Activated CD8-positive, alpha-beta T cell treated with anti-CD3 and anti-CD28 coated beads, Interleukin-2, amount 10 ng/mL, durations not matched to agents 7 days and 5 days (primary cell): ENCODE measurements at places on chromosomes 6 and 20.

- DNase-seq: peak; percentile 69
Measured at GRCh38 chr6:24933868-24934401, 1.8 kb downstream of the RIPOR2 start.

DNA sequence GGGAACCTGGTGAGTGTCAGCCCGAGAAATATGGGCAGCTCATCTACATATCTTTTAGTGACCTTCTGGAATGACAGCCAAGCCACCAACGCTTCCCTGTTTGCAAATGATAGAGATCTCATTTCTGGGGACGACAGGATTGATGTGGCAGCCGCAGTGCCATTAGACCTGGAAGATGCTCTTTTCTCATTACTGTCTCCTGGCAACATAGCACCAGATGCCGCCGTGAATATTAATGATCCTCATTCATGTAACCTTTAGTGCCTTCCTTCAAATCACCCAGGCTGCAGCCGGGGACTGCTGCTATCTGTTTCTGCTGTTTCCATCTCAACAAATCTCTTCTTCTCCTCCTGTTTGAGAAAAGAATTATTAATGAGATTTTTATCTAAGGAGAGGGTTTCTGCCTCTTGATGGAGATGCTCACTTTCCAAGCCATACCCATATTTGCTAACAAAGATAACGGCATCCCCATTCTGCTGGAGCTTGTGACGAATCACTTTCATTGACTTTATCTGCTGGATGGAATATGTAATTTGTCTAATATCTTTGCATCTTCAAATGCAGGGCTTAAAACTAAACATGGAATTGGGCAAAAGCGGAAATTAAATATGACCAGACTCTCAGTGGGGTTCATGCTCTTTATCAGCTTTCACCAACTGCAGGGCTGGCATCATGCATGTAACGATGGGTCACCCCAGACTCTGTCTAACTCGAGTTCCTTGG lies 74.8 kb upstream of the KIF16B start:
- no peak for DNase-seq

GRCh38 chr6:33384581-33385020 lies 7.0 kb upstream of the KIFC1 start:
- no peak for DNase-seq

GRCh38 chr6:31864818-31865204 lies 2.2 kb upstream of the NEU1 start:
- no peak for DNase-seq

GRCh38 chr20:58550275-58551059 lies 35.3 kb upstream of the APCDD1L start:
- no peak for DNase-seq

GRCh38 chr20:33415948-33416347 lies 14.6 kb upstream of the CDK5RAP1 start:
- DNase-seq: peak; percentile 27

DNA sequence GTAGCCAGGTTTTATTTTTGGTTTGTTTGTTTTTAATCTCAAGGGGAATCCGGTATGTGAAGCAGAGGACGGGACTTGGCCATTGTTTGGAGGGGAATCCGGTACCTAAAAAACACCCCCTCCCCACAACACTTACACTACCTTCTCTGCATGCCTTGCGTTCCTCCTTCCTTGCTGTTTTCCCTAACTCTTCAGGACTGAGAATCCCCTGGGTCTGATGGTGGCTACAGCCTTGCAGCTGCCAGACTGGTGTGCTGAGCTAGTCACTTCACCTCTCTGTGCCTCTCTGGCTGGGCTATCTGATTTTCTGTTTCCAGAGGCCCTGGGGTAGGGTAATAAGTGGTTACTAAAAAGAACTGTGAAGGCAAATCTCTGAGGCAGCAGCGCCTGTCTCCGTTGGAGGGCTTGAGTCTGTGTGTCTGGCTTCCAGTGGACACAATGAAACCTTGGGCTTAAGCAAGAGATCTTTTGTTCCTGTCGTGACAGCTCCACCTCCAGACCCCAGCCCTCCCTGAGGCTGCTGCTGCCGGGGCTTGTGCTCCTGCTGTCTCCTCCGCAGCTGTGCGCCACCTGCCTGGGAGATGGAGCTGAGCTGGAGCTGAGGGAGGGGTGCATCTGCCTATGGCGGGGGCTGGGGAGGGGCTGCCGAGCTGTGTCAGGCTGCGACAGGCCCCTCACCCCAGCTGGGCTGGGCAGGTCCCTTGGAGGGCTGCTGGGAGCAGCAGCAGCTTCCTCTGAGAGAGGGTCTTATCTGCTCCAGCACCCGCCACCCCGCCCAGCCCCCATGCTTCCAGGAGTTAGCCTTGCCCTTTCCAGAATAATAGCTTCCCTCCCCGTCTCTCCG lies 65.8 kb upstream of the CCDC167 start:
- no peak for DNase-seq

DNA sequence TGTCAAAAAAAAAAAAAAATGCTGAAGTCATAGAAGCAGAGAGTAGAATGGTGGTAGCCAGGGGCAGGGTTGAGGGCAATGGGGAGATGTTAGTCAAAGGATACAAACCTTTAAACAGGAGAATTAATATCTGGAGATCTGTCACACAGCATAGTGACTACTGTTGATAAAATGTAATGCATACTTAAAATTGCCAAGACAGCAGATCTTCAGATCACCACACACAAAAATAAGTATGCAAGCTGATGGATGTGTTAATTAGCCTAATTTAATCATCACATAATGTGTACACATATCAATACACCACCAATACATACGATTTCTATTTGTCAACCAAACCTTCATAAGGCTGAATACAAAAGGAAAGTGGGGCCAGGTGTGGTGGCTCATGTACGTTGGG lies 83.5 kb upstream of the PHACTR3 start:
- DNase-seq: no peak

GRCh38 chr20:47361057-47361915 lies 4.8 kb upstream of the ZMYND8 start:
- no peak for DNase-seq

- no peak for DNase-seq
Measured at GRCh38 chr6:168380956-168381605, 59.9 kb upstream of the SMOC2 start.

DNA sequence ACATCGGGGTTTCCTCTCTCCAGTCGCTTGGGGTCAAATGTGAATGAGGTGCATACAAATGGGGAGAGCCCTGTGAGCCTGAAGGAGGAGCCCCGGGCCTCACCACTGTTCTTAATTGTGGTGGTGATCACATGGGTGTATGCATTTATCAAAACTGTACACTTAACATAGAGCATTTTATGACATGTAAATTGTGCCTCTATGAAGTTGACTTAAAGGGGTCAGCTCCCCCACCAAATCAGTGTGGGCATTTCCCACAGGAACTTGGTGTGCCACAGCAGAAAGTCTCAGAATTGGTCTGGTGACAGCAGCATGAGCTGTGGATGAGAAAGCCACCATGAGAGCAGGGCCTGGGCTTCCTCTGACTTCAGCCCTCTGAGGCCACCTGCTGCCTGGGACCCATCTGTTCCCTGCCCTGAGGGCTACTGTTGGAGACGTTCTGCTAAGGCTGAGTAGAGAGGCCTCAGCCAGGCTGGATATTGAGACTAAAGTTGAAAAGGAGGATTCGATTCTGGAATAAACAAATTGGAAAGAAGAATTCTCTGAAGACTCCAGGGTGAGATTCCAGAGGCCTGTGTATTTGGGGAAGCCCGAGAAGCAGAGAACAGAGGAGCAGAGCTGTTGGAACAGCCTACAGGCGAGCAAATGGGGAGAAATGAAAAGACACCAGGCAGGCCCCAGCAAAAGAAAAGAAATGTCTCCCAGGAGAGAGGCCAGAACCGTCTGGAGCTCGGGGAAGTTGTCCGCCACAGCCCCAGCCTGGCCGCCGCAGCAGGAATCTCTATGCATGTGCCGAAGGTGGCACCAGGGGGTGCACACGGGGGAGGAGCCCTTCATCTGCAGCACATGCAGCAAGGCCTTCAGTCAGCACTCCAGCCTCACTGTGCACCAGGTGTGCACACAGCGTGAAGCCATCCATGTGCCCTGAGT lies 37.6 kb upstream of the XRN2 start:
- DNase-seq: no peak

GRCh38 chr6:106356378-106356777 lies 4.1 kb upstream of the CRYBG1 start:
- no peak for DNase-seq

GRCh38 chr6:24824142-24824938 lies 25.6 kb upstream of the ARMH2 start:
- DNase-seq: no peak

GRCh38 chr6:81697559-81697958 lies 54.9 kb downstream of the TENT5A start:
- DNase-seq: no peak

- DNase-seq: no peak
Measured at GRCh38 chr6:131470534-131470933, 102.5 kb upstream of the ARG1 start.

DNA sequence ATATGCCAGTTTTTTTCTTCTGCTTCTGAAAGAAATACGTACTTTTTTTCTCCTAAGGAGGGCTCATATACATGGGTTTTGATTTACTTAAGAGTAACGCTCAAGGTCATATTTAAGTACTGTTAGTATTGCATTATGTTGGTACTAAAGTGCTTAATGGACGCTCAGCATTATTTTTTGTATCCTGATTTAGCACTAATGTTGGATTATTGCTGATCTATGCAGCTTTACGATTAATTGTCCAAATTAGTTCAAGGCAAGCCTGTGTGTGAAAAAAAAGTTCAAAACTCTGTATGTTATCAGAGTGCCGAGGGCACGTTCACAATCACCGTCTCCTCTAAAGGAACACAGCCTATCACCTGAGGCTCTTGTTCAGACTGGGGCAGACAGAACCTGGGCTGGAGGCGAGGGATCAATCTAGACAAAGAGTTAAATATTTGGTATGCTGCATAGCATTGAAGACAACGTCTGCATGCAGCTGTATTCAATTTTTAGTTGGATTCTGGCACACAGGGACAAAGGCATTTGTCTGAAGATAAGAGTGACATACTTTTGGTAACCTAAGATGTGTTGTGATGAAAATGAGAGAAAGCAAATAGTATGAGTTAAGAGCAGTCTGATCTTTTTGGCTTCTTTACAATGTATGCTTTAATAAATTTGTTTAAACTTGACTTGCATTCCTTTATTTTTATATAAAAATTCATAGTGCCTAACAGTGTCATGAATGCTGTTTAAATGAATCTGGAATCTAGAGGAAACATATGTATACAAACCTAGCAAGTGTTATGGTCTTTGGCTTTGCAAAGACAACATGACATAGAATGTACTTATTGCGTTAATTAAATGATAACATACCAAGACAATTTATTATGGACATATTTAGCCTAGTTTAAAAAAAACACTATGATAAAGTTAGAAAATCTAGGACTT lies 341.2 kb downstream of the SAMD5 start:
- DNase-seq: no peak
